Cardiac muscle cell (in vitro differentiated cells and primary cell): ENCODE measurements at places on chromosomes 16 and 17. TPM values are rescaled to one million over a fixed set of nuclear protein-coding genes. Genes with fewer than 3 reads are reported as not detected.

The PRDM7 gene
- not detected in 2 replicates for polyA plus RNA-seq

The ABCC12 gene
- not detected in 2 replicates for polyA plus RNA-seq

The CCL13 gene
- polyA plus RNA-seq = not detected in 2 replicates

The KLHL10 gene
- polyA plus RNA-seq = 0.14 TPM in 1 of 2 replicates, not detected in the other

The KRTAP4-4 gene
- not detected in 2 replicates for polyA plus RNA-seq

The CHD9NB gene
- not detected in 2 replicates for polyA plus RNA-seq

The DLG4 gene
- 6.8 and 7.4 TPM in 2 replicates for polyA plus RNA-seq

The SNAI3 gene
- polyA plus RNA-seq = 3.7 and 4.5 TPM in 2 replicates

The KCTD5 gene
- polyA plus RNA-seq = 32.6 and 35.0 TPM in 2 replicates

The CSHL1 gene
- not detected in 2 replicates for polyA plus RNA-seq

The DOC2B gene
- polyA plus RNA-seq = 0.21 and 0.85 TPM in 2 replicates

The RNF222 gene
- polyA plus RNA-seq = 0.17 and 0.37 TPM in 2 replicates

The RNF43 gene
- polyA plus RNA-seq = 5.0 and 9.4 TPM in 2 replicates

The ANTKMT gene
- polyA plus RNA-seq = 72.4 and 82.6 TPM in 2 replicates

The TIMP2 gene
- polyA plus RNA-seq = 4.2 and 5.9 TPM in 2 replicates

The CASKIN1 gene
- polyA plus RNA-seq = 14.3 and 15.4 TPM in 2 replicates

The RPTOR gene
- 12.5 and 13.2 TPM in 2 replicates for polyA plus RNA-seq

The C16orf96 gene
- 0.24 and 0.39 TPM in 2 replicates for polyA plus RNA-seq
